ENCODE measurements at places on chromosomes 2 and 18. TPM values are rescaled to one million over a fixed set of nuclear protein-coding genes. Genes with fewer than 3 reads are reported as not detected.

- no peak for DNase-seq
These were observed 447.3 kb downstream of the KCNJ3 start for GRCh38 chr2:155145758-155146229.

DNA sequence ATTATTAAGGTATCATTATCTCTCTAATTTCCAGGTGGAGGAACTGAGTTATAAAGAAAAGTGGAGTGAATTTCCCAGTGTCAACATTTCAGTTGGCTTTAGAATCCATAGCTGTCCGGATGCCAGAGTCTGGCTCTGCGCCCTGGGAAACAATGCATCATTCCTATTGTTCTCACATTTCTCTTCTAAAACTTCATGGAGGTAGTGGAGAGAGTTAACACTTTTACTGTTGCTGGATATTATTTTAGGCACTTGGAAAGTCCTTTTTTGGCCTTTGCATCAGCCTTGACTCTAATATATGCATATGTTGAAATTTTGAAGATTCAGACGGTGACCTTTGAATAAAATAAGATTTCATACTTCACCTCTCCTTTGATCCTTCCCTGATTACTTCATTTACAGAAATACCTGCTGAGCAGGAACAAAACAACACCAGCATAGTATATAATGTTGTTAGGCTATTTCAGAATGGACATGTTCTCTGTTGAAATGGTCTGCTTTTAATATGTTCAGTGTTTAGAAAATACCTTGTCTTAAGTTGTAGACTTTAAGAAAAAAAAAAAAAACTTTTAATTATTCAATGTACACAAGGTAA is 148.8 kb downstream of the EPHA4 start:
- no peak for DNase-seq

GRCh38 chr2:150526006-150526405 is 38.5 kb upstream of the RND3 start:
- no peak for DNase-seq

DNA sequence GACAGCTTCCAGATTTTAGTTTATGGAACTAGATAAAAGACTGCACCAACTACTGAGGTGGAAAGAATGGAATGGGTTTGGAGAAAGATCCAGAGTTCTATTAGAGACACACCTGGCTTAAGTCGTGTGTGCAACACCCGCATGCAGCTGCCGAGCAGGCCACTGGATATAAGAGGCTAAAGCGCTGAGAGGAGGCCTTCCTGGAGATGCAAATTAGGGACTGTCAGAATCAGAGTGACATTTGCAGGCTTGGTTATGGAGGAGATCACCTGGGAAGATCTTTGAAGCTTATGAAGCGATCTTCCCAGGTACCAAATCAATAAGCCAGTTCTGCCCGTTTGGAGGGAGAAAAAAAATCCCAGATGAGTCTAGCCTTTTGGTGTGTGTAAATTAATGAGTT is 30.4 kb upstream of the KLHL29 start:
- no peak for DNase-seq

- DNase-seq = no peak
These were observed 264.4 kb downstream of the TWIST2 start for GRCh38 chr2:239112127-239112774.

- no peak for DNase-seq
These were observed 141.6 kb downstream of the ZNF236 start for GRCh38 chr18:76963936-76964335.

The GPAT2 gene
- total RNA-seq = 1.7 TPM

- no peak for DNase-seq
These were observed 99.3 kb upstream of the SLC38A11 start for GRCh38 chr2:165054652-165055051.

GRCh38 chr18:58309610-58310239 is 265.7 kb downstream of the NEDD4L start:
- no peak for DNase-seq

DNA sequence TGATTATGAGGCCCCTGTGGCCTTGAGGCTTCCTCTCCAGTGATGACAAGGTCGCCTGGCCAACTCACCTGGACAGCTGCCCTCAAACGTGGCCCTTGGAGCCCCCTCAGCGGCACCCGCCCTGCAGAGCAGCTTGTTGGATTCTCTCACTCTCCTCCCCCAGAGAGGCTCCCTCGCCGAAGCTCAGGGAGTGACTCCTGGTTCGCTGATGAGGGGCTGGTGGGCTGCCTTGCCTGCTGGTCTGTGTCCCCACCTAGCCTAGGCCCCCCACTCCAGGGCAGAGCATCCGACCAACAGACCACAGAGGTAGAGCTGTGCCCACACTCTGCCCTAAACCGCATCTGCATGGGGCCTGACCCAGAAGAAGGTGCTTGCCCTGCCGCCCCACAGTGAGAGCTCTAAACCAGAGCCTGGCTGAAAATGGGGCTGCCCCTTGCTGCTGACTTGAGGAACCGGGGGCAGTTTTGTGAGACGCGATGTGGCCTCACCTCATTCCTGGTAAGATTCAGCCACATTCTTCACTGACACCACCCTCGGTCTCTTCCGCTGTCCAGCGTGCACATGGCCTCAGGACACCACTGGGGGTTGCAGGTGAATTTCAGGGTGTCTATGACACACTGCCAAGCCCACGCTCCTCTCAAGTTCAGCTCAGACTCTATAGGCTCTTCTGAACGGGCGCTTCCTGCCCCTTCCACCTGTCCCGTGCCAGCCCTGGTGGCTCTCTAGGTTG is 131.6 kb downstream of the CABLES1 start:
- no peak for DNase-seq

DNA sequence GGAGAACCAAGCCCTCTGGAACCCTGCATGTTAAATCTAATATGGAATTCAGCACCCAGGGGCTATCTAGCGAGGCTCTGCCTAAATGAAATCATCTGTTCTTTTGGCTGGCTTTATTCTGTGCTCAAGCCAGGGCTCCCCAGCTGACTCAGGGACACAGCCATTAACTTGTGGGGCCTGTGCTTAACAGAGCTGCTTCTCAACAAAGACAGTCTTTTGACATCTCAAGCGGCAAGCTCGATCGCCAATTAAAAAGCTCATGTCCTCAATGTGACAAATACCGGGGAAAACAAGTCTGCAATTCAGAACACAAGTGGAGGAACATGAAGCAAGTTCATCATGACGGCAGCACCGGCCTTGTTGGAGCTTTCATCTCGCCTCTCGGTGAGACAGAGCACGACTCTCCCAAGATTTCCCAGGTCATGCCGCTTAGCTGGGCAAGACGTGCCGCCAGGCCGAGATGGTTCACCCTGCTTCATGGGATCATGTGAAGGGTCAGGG is 64.9 kb downstream of the KLHL29 start:
- DNase-seq = no peak

The SIX2 gene
- total RNA-seq = 3.1 TPM

- peak; percentile 4 for DNase-seq
These were observed 345.2 kb upstream of the VRK2 start for GRCh38 chr2:57701391-57701791.

The MYOM1 gene
- total RNA-seq = 0.12 TPM
